ENCODE measurements at places on chromosomes 1 and 21.

DNA sequence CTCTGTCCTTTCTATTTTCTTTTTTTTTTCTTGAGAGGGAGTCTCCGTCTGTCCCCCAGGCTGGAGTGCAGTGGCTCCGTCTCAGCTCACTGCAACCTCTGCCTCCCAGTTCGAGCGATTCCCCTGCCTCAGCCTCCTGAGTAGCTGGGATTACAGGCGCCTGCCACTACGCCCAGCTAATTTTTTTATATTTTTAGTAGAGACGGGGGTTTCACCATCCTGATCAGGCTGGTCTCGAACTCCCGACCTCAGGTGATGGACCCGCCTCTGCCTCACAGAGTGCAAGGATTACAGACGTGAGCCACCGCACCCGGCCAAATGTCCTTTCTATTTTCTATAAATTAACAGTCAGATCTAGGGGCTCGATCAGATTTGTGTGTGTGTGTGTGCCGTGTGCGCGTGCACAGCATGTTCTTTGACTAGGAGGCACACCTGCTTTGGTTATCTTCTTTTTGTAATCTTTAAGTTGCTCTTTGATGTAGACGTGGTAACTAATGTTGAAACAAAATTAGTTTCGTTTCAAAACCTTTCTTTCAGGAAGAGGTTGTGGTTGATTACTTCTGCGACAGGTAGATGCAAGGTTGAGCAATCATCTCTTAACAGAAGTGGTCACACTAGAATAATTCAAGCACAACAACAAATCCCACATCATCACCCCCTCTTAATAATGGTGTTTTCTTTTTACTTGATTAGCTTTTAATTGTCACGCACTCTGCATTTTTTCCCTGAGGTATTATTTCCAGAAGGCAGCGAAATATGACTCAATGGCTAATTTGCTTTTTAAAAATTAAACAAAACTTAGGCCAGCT lies 779 bp upstream of the DEGS1 start:
- DNase-seq: no peak

- no peak for DNase-seq
Measured at GRCh38 chr21:32087447-32087846, 191.4 kb downstream of the MIS18A start.

- no peak for DNase-seq
Measured at GRCh38 chr1:114353262-114353661, 157.7 kb downstream of the TRIM33 start.

GRCh38 chr21:14942801-14943490 lies 121.9 kb downstream of the NRIP1 start:
- DNase-seq: no peak

Data from NAMALWA (cell line).